ACHN (cell line): ENCODE measurements at places on chromosomes 12 and 14.
A peak's percentile ranks its signal among the peaks of the same experiment; 100 is the strongest.

GRCh38 chr12:42326541-42327226 is 717 bp downstream of the PPHLN1 start:
- DNase-seq = peak; percentile 68

DNA sequence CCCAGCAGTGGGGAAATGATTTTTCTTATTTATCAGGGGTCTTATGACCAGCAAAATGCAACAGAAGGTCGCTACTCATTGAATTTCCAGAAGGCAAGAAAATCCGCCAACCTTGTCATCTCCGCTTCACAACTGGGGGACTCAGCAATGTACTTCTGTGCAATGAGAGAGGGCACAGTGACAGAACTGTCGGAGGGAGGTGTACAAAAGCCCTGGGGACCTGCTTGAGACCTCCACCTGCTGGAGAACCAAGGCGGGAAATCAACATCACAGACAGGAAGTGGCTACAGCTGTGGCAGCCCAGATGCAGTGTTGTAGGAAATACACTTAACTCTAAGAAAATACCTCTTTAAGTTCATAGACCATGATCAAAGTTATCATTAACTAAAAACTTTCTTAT is 250.9 kb upstream of the OR4E1 start:
- no peak for DNase-seq

DNA sequence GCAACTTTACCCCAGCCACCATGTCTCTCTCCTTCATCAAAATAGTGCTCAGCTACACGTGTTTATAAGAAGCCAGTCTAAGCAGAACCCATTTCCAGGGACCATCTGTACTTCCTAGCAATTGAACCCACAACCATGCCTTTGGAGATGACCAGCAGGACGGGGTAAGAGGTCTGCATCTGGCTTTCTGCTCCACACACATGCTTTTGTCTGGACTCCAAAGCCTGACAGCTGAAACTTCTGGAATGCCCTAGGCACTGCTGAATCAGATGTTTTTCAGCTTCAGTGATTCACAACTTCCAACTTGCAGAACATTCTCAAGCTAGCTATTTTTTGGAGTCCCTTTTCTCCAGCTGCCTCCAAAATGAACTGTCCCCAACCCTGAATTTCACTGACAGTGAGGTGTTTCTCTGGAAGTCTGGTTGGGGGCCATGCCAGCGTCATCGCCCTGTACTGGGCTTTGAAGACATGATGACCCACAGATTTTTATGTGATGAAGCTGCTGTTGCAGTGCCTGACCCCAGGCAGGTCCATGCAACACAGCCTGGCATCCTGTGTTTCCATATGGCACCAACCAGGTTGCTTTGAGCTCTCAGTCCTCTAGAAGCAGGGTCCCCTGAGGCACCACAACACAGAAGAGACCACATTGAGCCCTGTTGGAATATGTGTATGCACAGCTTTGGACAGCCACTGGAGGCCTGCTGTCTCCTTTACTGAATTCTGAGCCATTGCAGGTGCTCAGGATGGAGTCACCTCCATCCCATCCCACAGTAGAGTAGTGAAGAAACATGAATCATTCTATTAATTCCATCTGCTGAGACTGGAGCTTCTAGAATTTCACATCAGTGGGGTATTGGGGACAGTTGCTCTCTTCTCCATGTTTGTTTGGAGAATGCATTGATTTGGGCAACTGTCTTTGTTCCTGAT is 80.2 kb downstream of the NUAK1 start:
- DNase-seq = no peak

DNA sequence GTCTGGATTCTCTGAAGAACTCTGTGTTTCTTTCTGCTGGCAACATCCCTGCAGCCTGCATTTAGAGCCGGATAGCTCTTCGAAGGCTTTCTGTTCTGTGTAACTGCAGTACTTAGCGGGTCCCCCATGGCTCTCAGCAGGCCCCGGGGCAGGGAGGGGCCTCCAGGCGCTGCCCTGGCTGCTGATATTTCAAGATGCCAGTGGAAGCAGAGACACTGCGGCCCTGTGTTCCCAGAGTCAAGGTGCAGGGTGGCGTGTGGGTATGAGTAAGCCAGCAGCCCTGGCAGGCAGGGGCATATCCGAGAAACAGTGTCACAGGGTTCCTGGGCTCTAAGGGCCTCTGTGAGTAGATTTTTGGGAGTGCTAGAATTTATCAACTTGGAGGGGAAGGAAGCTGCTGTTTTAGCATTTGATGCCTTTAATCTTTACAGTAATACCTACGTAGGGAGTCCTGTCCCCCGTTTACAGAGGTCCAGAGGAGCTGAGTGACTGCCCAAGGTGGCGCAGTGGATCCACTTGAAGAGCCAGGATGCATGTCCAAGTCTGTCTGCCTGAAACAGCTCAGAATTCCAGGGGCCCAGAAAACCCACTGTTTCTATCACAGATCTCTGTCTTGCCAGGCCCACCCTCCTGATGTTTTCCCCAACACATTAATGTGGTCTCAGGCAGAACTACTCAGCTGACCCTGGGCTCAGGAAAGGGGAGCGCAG is 16.2 kb downstream of the ESRRB start:
- no peak for DNase-seq

DNA sequence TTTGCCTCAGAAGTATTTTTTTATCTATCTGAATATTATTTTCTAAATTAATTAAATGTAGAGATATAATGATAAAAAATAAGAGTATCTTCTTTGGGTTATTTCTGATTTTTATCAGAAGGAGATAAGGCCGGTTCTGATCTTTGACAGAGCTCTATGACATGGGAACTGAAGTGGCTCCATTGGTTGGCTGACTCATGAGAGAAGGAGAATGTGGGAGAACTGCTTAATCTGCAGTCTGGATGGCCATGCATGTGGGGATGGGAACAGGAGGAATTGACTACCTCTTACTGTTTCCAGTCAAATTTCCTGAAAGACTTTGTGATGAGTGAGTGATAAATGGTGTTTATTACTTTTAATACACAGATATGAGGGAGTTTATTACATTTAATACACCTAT is 155.8 kb upstream of the ATP2B1 start:
- DNase-seq = no peak

GRCh38 chr12:20274008-20274407 is 94.3 kb upstream of the PDE3A start:
- DNase-seq = no peak
